Stimulated activated CD4-positive, alpha-beta T cell treated with anti-CD3 and anti-CD28 coated beads, Interleukin-1b, Interleukin-23, amount 100 ng/mL, for 24 hours (primary cell): ENCODE measurements at places on chromosomes 1 and 21.

GRCh38 chr21:44568261-44568660 lies 5.3 kb upstream of the KRTAP10-4 start:
- no peak for DNase-seq

DNA sequence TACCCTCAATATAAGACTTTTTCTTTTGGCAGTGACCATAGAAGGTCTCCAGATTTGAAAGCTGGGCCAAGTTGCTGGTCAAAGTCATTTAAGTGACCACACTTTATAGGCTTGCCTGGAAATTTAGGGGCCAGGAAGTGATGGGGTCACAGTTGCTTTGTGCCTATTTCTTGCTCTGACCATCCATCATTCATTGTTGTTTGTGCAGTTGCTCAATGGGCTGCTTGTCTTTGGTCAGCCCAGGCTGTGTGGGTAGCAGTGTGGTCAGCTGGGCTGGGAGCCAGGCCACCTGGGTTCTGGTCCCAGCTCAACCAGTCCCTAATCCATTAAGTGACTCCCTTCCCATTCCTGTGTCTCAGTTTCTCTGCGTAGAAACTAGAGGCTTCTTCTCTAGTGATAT lies 2.1 kb upstream of the OTUD7B start:
- no peak for DNase-seq

GRCh38 chr1:39469150-39469549 lies 22.3 kb upstream of the BMP8A start:
- DNase-seq: no peak

DNA sequence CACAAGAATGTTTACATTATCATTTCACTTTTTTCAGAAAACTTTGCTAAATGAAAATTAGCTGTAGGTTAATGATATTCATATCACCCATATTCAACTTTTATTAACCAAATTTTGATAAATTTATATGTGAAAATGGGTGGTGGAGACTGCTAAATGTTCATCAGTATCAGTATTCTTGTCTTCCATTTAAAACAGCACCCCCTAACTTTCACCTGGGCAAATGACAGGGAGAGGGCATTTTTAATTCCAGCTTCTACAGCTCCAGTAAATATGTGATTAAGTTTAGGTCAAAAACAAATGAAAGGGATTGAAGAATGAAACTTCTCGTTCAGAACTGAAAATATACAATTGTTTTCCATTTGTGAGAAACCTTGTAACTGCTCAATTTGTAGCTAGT lies 722.2 kb downstream of the KCNT2 start:
- no peak for DNase-seq

DNA sequence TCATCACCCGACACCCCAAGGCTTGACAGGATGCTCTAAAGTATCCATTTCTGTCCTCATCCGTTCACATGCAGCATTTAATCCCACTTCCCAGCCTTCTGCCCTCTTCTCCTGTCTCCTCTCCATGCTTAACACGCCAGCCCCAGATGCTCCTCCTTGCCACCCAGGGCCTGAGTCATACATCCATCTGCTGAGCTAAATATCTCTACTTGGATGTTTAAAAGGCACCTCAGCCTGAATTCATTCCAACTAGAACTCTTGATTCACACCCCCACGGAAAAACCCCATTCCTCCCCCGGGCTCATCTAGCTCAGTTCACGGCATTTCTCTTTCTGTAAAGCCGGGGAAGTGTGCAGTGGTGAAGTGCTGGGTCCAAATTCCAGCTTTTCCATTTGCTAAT lies 27.7 kb downstream of the TEX35 start:
- no peak for DNase-seq

DNA sequence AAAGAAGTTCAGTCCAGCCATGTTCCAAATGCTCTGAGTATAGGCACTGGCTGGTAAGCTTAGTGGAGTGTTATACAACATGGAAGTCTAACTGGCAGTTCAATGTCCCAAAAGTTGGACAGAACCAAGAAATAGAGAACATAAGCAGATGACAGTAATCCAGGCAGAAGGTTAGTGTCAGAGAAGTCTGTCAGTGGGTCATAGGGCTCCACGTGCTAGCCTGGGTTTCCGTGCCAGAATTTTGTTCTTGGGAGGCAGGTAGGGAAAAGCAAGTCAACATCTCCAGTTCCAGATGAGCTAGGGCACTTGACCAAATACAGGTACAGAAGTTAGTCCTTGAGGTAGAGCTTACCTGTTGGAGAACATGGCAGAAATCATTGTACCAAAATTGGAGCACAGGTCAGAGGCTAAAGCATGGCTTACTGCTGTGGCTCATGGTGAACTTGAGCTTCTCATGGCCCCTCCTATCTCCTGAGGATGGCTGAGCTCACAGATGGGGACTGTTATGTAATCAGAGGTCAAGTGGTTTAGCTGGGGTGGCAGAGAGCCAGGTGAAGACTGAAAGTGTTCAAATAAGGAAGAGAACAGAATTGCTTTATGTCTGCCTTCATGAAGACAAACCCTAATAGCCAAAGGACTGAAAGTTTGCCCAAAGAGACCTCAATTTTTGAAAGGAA lies 170.8 kb downstream of the NFIA start:
- no peak for DNase-seq
